ENCODE measurements at places on chromosomes 7 and 10. TPM values are rescaled to one million over a fixed set of nuclear protein-coding genes. Genes with fewer than 3 reads are reported as not detected.

The TMEM176A gene
- total RNA-seq = not detected

The PAX2 gene
- total RNA-seq = 0.26 TPM

The GPR146 gene
- total RNA-seq = 1.8 TPM

The SAP25 gene
- total RNA-seq = not detected

The PGAM2 gene
- not detected for total RNA-seq

The CYP3A4 gene
- not detected for total RNA-seq

The EPO gene
- not detected for total RNA-seq

The SLC29A4 gene
- total RNA-seq = 13.4 TPM

The DPP6 gene
- not detected for total RNA-seq

The OPN1SW gene
- total RNA-seq = not detected

The LGI1 gene
- total RNA-seq = not detected

The PSMA2 gene
- total RNA-seq = 206 TPM

The GSTK1 gene
- 116 TPM for total RNA-seq

The CRHR2 gene
- total RNA-seq = 0.06 TPM

Measured in A549 treated with Hydrocortisone at 1 μM for 4 hours (cell line).